ENCODE measurements at places on chromosomes 13 and 19. TPM values are rescaled to one million over a fixed set of nuclear protein-coding genes. Genes with fewer than 3 reads are reported as not detected.

DNA sequence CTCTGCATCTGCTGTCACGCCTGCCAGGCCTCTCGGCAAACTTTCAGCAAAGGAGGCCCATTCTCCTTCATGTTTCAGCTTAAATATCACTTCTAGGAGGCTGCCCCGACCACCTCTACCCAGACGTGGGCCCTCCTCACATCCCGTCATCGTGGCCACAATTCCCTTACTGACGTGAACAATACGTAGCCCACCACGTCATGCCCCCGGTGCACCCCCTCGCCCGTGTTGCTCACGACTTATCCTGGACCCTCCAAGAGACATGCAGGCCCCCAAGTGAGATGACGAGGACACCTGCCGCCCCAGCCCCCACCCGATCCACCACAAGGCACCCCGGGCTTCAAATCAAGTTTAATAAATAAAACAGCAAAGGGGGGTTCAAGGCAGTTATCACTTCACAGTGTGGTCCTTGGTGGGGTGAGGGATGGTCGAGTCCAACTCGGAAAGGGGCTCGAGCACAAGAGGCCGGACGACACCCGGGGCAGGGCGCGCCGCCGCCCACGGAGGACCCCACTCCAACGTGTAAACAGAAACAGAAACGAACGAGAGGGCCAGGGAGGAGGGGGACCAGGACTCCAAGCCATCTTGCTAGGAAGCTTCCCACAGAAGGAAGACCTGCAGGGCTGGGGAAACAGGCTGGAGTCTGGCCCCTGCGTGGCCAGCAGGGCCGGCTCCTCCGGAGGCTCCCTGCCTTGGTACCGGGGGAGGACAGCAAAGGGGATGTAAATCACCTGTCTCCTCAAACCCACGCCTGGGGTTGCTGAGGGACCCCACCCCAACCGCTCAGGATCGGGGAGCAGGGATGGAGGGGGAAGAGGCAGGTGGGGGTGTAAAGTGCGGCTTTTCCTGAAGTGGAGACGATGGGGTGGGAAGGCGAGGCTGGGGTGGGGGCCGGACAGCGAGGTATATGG, 14.3 kb upstream of the PLPP2 start:
- DNase-seq, result no peak

The EPSTI1 gene
- total RNA-seq, result 4.6 TPM

The PTGER1 gene
- total RNA-seq, result not detected

DNA sequence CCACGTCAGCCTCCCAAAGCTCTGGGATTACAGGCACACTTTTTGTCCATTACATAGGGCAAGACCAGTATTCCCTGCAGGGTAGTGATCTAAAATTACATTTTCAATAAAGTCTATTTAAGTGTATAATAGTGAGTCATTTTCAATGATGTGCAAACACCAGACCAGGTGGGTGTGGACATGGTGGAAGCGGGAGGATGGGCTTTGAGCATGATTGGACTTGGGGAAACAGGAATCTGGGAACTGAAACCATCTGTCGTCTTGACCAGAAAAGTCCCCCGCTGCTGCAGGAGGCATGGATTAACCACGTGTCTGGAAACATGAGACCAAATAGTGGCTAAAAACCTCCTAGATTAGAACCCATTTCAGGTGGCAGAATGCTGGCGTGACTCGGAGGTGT, 4.9 kb downstream of the FXYD3 start:
- no peak for DNase-seq

- DNase-seq, result peak; percentile 50
These were observed 35.1 kb upstream of the ZNF808 start for GRCh38 chr19:52492201-52492993.

GRCh38 chr13:28611654-28612131, 47.2 kb upstream of the POMP start:
- no peak for DNase-seq

- no peak for DNase-seq
These were observed 2.3 kb upstream of the GPR12 start for GRCh38 chr13:26762745-26763345.

DNA sequence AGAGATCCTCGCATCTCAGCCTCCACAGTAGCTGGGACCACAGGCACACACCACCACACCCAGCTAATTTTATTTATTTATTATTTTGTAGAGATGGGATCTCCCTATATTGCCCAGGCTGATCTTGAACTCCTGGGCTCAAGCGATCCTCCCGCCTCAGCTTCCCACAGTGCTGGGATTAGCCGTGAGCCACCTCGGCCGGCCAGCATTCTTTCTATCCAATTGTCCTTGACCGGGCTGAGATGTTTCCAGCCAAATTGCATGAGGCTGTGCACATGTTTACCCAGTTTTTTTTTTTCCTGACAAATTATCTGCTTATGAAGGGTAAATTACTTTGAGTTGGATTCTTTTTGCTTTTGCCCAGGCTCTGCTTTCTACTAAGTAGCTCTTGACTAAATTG, 28.2 kb downstream of the UNC13A start:
- no peak for DNase-seq

The LIM2 gene
- not detected for total RNA-seq

GRCh38 chr19:6768236-6768785, 1.1 kb upstream of the SH2D3A start:
- no peak for DNase-seq

- DNase-seq, result no peak
These were observed 23.7 kb downstream of the VSTM1 start for GRCh38 chr19:54040003-54040402.

GRCh38 chr19:898663-899062, 5.4 kb downstream of the RNU6-9 start:
- DNase-seq, result no peak

DNA sequence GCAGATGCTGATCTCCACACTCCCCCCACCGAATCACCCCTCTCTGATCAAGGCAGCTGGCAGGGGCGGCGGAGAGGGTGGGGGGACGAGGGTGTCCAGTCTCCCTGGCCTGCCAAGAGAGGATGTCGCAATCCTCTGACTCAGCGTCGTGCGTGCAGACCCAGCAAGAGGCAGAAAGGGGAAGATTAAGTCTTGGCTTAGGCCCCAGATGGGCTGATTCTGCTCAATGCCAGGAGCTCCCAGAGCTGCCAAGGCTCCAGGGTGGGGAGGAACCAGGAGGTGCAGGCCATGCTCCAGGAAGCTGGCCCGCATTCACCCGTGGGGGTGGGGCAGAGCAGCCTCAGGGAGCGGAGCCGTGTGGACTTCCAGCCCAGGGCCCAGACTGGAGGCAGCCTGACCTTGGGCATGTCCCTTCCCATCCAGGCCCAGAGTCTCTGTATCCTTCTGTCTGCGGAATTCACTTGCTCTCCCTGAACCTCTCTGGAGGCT, 6.6 kb upstream of the BCL3 start:
- DNase-seq, result peak; percentile 99

- DNase-seq, result peak; percentile 54
These were observed 26.4 kb upstream of the TPT1 start for GRCh38 chr13:45367358-45367757.

The SIGLEC10 gene
- total RNA-seq, result 1.4 TPM

The LRRC8E gene
- 1.4 TPM for total RNA-seq

- DNase-seq, result no peak
These were observed 361.6 kb downstream of the COG6 start for GRCh38 chr13:40016953-40017660.

The SYNGR4 gene
- not detected for total RNA-seq

GRCh38 chr19:4123615-4124568, at the start of gene MAP2K2:
TSS of gene MAP2K2 (minus strand) at chr19:4124122. CDS start at chr19:4123875, 247 bp downstream.
- DNase-seq, result peak; percentile 95
